Epithelial cell of esophagus (primary cell): ENCODE measurements at places on chromosomes 7 and 10.

DNA sequence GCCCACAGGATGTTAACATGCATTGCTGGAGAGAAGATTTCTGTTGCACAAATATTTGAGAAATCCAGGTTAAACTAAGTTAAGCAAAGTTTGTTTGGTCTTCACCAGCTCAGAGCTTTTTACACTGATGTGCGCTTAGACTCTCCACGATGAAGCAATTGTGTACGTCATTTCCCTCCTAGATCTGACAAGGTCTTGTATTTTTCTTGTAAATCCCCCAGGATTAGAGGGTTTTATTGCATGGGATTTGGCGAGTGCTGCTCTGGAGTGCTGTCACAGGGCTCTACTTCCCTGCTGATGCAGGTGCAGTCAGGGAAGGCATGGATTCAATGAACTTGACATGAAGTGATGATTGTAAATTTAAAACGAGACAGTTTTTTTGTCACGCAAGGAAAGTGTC lies 173.3 kb downstream of the PDE1C start:
- no peak for DNase-seq

GRCh38 chr10:3342771-3343170 lies 170.2 kb upstream of the PITRM1 start:
- DNase-seq: no peak

DNA sequence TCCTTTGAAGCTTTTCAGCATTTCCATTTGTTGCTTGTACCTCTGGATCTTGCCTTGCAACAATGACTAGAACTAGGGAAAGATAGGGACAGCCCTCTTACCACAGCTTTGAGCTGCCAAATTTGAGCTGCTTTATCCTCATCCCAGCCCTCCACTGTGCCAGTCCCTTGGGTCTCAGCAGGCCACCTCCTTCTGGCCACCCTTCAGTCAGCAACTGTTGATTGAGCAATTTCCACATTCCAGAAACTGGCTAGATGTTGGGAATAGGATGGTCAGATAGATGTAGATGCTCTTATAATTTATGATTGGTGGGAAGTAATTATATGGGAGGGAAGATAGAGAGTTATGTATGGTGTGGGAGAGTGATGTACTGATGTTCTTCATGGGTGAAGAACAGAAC lies 100.1 kb downstream of the ST7 start:
- no peak for DNase-seq

GRCh38 chr10:91779011-91779605 lies 19.1 kb upstream of the TNKS2 start:
- peak; percentile 64 for DNase-seq

DNA sequence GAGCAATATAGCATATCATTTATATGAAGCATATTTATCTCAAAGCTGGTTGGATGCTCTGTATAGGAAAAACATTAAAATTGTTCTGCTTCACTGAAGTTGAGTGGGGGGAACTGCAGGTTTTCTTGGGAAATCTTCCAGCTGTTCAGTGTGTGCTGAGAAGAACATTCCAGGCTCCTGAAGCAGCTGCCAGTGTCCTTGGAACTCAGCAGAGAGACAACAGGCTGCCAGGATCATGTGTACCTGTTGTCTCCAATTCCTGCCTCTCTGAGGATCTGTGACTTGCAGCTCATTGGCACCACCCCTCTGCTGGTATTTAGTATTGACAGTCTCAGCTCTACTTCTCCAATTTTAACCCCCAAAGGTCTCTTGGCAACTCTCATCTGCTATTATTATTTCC lies 42.3 kb upstream of the PRKG1 start:
- DNase-seq: no peak

GRCh38 chr7:75966190-75966961 lies 28.0 kb downstream of the TMEM120A start:
- DNase-seq: no peak

DNA sequence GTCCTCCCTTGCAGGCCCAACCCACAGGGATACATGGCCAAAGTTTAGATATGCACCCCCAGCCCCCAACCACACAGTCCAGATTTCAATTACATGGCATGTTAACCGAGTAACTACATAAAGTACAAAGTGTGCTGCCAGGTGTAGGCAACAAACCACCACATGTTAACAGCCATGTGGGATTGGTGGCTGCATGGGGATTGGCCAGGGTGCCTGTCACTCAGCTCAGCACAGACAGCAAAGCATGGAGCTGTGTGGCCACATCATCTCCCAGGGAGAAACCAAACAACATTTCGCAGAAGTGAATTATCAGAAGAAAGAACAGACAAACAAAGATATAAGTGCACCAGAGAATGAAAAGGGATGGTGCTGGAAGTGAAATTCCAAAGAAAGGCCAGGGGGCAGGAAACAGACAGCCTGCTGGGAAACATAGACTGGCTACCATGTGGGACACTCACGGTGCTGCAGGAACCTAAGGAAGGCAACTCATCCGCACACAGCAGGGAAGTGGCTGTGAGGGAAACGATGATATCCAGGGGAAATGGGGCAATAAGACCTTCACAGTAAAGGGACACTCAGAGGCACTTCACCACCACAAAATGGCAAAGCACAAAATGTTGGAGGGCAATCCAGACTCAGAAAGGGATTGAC lies 171.2 kb downstream of the PTPRN2 start:
- DNase-seq: no peak

GRCh38 chr10:90447831-90448230 lies 410.0 kb downstream of the HTR7 start:
- peak; percentile 34 for DNase-seq

DNA sequence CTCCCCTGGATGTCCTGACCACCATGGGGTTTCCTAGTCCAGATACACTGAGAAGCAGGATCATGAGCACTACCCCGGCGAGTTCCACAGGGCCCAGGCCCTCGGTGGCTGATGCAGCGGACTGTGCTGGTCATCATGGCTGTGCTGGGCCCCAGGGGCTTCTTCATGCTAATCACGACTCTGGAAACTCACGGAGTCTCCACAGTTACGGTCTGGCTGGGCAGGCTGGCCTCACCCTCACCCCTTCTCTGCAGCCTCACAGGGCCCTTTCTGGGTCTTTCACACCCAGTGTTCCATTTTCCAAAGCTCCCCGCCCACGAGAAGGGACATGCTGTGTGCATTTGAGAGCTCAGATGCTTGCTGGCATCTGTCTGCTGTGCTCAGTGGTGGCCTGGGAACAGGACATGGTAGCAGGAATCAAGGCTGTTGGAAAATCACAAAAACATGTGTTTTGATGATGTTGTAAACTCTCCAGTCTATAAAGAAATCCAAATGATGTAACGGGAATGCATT lies 119.0 kb downstream of the PTPN20 start:
- DNase-seq: no peak
